Common myeloid progenitor, CD34-positive (primary cell): ENCODE measurements at places on chromosomes 5 and 9.

GRCh38 chr9:83167126-83167525 is 104.2 kb upstream of the RASEF start:
- no peak for DNase-seq

DNA sequence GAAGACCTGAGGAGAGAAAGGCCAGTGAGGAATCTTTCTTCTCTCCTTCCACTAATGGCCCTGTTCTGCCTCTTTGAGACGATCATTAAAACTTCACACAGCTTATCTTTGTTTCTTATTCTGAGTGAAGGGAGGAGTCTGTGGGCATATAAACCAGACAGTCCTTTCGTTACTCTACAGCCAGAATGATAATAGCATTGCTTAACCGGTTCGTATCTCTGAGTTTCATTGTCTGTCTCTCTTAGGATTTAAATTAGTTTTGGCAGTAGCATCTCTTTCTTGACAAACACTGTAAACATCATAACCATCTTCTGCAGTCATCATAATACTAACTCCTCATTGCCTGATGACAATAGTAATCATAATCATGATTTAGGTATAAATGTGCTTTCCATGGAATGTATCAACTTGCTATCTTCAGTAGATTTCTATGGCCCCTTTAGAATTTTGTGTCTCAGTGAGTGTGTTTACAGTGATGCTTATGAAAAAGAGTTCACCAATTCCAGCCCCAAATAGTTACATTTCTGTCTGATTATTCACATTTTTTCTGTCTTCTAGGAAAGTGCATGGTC is 618.8 kb upstream of the KLF4 start:
- no peak for DNase-seq

GRCh38 chr9:127913682-127914081 is 3.2 kb downstream of the ST6GALNAC4 start:
- DNase-seq: no peak

DNA sequence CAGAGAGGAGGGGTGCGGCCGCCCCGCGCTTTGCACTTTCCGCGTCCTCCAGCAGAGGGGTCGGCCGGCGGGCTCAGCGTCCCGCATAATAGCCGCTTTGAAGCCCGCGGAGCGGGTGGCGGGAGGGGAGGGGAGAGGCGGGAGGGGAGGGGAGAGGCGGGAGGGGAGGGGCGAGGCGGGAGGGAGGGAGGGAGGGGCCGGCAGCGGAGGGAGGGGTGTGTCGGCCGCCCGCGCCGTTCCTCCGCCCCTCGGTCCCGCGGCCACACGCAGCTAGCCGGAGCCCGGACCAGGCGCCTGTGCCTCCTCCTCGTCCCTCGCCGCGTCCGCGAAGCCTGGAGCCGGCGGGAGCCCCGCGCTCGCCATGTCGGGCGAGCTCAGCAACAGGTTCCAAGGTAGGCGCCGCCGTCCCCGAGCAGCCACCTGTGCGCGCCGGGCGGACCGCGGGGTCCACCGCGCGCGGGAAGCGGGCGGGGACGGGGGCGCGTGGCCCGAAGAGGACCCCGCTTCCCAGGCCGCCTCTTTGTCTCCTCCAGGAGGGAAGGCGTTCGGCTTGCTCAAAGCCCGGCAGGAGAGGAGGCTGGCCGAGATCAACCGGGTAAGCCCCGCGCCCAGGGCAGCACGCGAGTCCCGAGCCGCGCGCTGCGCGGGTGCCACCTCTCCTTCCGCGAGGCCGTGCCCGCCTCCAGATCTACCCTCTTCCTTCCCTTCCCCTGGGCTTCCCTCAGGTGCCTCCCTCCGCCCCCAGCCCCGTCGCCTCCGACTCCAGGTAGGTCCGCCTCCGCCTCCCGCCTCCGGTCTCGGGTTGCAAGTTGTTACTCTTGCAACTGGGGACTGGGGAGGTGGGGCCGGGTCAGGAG is at the start of gene AIF1L:
AIF1L (plus strand) TSS at position 263 of the 857 bp plus-strand sequence; CDS start at position 362, 99 bp downstream.
- DNase-seq: peak; percentile 86

DNA sequence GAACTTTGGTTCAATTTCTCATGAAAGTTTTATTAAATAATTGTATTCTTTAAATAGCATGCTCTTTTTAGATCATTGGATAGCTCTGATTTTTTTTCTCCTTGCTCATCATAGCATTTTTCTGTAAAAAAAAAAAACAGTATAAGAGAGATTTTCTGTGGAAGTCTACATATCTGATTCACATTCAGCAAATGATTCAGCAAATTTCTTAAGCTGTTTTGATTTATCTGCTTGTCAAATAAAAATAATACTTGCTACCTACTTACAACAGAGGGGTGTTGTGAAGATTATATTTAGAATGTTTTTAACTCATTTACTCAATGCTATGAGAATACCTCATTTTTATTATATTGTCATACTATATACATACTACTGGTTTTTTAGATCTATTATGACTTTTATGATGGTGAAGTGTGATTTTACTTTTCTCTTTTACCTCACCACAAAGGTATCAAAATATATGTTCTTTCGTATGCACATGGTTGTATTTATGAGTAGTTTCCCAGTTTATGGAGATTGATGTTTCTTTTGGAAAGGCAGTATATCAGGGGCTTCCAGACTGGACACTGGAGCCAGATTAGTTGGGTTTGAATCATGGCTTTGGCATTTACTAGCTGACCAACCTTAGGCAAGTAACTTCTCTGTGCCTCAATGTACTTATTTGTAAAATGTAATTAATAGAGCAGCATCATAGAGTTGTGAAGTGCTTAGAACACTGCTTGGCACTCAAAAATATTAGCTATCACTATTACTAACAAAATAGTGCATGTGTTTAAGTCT is 25.5 kb downstream of the TNPO1 start:
- DNase-seq: peak; percentile 54

- no peak for DNase-seq
Observed at GRCh38 chr9:112084334-112084733, 90.8 kb downstream of the SUSD1 start.

GRCh38 chr5:96778409-96778808 is 29.3 kb downstream of the ERAP1 start:
- DNase-seq: no peak
